Activated T-cell treated with anti-CD3 and anti-CD28 coated beads, Interleukin-2, amount 50 U/mL, for 1 hour (primary cell): ENCODE measurements at places on chromosomes 16 and 17.
A peak's percentile ranks its signal among the peaks of the same experiment; 100 is the strongest.

GRCh38 chr16:23999663-24000062 lies 163.9 kb downstream of the PRKCB start:
- DNase-seq = no peak

- DNase-seq = peak; percentile 39
Observed at GRCh38 chr16:2016407-2016922, 3.1 kb upstream of the NPW start.

- DNase-seq = no peak
Observed at GRCh38 chr17:5747276-5747675, 163.0 kb upstream of the NLRP1 start.

- no peak for DNase-seq
Observed at GRCh38 chr16:55487048-55487803, 8.2 kb downstream of the MMP2 start.

DNA sequence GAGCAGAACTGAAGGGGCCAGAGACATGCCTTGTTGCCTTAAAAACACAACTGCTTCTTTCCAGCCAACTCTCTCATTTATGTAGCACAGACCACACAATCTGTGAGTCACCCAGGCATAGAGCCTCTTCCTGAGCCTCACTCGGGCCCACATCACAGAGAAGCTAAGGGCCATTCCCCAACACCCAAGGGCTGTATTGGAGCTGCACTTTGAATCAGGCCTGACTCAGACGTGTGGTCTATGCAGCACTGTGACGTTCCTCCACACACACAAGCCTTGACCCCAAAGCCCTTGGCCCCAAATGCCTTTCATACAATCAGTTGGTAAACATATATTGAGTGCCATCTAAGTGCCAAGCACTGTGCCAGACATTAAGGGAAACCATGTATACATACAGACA lies 308.9 kb upstream of the DYNLRB2 start:
- no peak for DNase-seq

DNA sequence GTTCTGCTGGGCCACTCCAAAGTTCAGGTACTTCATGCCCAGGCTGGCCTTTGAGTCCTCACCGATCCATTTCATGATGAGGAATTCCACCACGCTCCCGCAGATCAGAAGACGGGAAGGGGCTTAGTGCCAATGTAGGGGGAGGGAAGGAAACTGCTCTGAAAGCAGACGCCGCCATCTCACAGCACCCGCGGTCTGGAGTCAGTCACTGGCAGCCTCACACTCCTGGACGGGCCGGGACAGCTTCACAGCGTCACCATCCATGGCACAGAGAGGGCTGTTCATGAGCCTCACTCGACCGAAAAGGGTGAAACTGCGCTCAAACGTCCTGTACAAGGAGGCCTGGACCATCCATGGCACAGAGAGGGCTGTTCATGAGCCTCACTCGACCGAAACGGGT lies 62.0 kb downstream of the RPH3AL start:
- DNase-seq = no peak

- no peak for DNase-seq
Observed at GRCh38 chr16:3173892-3174617, 13.9 kb upstream of the OR1F1 start.

DNA sequence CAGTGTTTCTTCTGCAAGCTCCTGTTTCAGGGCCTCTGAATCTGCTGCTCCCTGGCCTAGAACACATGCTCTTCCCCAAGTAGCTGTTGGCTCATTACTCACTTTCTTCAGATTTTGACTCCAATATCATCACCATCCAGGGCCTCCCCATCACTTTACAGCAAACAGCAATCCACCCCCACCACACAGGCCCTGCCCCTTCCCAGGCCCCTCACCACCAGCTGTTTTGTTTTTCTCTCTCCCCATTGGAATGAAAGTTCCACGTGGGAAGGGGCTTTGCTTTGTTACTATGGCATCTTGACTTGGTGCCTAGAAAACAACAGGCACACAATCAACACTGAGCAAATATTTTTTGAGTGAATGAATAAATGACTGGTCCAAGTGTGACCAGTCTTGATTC lies 4.0 kb downstream of the TMEM170A start:
- no peak for DNase-seq

DNA sequence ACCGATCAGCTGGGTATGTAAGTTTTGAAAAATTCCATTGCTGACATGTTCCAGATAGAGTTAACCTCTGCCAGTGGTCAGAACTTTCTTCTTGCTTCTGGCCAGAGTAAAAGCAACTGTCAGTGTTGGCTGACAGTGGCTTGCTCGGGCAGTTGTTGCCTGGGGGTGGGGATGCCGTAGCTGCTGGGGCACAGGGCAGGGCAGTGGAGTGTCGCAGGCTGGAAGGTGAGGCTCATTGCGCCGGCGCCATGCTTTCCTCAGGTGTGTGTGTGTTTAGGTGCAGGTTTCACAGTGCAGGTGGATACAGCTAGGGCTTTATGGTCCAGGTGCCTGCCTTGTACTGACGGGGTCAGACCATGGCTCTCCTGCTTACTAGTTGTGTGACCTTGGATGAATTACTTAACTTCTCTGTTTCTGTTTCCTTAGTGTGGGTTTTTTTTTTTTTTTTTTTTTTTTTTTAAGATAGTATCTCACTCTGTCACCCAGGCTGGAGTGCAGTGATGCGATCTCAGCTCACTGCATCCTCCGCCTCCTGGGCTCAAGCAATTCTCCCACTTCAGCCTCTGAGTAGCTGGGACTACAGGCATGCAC lies 156.4 kb downstream of the SNX29 start:
- DNase-seq = no peak

GRCh38 chr17:57663326-57664070 lies 81.6 kb downstream of the CCDC182 start:
- DNase-seq = no peak
